ENCODE measurements at places on chromosomes 5 and 9.

- DNase-seq: no peak
These were observed 7.6 kb upstream of the AK1 start for GRCh38 chr9:127884976-127885490.

DNA sequence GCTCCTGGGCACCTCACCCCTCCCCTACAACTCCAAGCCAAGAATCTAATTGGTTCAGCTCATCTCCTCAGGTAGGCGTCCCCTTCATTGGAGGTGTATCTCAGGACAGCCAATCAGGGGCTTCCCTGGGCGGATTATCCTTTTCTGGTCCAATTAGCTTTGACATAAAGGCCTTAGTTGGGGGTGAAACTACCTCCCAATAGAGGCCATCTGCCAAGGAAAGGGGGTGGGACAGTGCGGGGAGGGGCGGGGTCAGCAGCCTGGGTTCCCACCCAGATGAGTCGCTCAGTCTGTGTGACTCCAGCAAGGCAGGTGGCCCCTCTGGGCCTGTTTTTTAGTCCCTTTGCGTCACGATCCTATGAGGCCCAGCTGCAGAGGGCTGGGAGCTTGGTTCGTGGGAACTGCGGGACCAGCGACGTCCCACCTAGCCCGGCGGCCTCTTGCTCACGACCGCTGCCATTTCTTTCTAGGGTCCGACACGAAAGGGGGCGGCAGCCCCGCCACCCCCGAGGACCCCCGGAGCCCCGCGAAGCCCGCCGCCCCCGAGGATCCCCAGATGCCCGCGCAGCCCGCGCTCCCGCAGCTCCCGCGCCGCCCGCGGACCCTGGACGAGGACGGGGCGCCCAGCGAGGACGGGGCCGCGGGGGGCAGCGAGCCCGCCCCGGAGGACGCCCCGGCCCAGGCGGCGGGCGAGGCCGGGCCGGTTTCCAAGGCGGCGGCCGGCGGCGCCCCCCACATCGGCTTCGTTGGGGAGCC lies 8.9 kb downstream of the PRRT1B start:
- no peak for DNase-seq

DNA sequence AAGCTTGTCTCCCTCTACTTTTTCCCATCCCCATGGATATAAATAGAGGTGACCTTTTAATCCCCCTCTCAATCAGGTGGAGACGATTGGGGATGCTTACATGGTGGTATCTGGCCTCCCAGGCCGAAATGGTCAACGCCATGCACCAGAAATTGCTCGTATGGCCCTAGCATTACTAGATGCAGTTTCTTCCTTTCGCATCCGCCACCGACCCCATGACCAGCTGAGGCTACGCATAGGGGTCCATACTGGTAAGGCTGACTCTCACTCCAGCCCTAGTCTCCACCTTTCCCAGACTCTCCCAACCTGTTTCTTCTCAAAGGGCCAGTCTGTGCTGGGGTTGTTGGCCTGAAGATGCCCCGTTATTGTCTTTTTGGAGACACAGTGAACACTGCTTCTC lies 3.6 kb downstream of the SPAG8 start:
- DNase-seq: no peak

DNA sequence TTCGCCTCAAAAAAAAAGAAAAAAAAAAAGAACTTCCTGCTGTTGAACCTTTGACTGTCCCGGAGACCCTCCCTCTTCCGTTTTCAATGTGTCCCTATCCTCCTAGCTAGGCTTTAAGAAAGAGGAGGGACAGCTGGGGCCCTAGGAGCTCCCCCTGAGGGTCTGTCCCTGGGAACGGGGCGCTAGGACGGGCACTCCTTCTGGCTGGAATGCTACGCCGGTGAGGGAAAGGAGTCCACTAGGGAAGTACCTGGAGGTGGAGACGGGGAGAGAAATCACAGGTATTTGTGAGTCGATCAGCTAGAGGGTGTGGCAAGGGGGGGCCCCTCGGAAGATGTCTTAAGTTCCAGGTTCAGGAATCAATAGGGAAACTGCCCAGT lies 4.6 kb downstream of the SIT1 start:
- DNase-seq: no peak

GRCh38 chr5:51395245-51395644 lies 12.0 kb downstream of the ISL1 start:
- no peak for DNase-seq

DNA sequence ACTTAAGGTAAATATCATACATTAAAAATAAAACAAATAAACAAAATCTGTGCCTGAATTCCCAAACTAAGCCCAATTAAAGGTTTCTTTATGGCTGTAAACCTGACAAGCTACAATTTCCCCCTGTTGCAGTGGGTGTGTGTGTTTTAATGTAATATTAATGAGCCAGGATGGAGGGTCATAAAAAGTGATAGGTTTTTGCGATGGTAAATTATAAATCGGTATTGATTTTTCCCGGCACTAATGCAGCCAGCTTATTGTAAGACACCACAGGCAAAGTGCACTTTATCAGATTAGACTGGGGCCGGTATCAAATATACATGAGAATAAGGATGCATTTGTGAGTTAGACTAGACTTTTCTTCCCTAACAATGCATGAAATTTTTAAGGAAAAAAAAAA lies 120.4 kb downstream of the EBF1 start:
- DNase-seq: no peak

DNA sequence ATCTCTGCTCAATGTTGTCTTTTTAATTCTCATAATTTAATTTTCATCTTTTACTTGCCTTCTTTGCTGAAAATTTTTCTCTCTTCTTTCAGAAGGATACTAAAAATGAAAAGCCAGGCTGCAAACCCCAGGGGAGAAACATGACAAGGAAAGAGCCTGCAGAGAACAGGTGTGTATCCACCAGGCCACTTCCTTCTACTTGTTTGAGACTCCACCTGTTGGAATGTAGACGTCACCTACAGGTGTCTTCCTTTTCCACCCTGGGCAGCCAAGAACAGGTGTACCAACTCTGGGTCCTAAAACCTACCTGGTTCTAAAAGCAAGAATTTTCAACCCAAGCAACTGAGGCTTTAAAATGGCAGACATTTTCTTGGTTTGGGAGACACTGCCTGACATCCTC lies 166.8 kb downstream of the ATP10B start:
- DNase-seq: no peak

- no peak for DNase-seq
These were observed 680 bp upstream of the LPCAT1 start for GRCh38 chr5:1524481-1524798.

DNA sequence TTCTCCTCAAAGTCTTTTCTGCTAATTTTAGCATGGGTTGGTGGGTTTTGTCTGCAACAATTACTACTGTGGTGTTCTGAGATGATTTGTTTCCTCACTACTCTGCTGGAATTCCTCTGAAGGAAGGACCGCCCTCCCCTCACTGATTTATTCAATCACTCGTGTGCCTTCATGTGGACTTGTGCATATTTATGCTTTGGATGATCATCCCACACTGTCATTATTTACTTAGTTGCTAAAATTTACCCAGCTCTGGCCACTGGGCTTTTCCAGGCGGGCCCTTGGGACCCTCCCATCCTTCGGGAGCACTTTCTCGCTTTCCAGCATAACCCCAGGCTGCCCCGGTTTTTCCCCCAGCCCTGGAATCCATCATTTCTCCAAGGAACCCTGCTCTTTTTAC lies 41.7 kb upstream of the NKD2 start:
- DNase-seq: no peak

DNA sequence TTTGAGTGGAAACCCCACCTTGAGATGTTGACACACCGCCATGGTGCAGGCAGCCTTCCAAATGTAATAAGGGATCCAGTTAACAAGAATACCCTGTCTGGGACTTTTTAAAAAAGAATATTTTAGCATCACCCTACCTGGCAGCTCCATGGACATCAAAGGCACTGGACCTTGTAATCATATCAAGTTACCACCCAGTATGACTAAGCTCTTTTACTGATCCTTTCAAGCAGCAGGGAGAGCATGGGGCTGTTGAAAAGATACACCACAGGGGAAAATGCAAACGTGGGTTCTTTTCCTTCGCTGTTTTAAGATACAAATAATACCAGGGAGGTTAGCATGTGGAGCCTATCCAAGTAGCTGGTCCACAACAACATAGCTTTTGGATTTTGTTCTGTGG lies 211.2 kb downstream of the SAXO1 start:
- no peak for DNase-seq

DNA sequence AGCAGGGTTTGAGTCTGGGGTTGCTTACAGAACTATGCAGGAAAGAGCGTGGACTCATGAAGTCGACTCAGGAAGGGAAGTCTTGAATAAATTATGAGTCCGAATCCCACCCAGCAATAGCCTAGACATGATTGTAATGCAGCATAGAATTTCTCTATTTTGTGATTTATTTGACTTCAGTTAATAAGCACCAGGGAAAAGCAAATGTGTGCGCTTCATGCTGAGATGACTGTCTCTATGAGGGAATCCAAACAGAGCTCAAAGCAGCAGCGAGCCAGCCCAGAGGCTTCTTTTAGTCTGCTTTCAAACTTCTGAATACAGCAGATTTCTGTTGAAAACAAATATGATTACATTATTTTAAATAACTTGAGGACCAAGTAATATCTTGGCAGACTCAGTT lies 188.0 kb downstream of the SEMA6A start:
- DNase-seq: no peak

DNA sequence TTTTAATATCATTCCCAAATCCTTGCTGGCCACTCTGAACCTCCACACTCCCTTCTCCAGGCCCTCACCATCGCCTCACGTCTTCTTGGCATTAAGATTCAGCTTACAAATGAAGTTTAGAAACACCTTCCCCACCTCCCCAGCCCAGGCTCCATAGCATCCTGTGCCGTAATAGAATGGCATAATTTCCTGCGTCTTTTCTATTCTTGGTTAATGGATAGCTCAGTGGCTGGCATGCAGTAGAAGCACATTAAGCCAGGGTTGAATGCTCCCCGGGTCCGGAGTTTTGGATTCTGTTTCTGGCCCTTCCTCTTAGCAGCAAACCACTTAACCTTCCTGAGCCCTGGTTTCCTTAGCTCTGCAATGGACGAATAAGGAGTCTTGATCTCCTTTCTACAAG lies 13.8 kb downstream of the WWC1 start:
- no peak for DNase-seq

- DNase-seq: no peak
These were observed 215.0 kb downstream of the SEMA6A start for GRCh38 chr5:116359592-116359991.

GRCh38 chr5:138719811-138720210 lies 33.4 kb upstream of the CTNNA1 start:
- no peak for DNase-seq

DNA sequence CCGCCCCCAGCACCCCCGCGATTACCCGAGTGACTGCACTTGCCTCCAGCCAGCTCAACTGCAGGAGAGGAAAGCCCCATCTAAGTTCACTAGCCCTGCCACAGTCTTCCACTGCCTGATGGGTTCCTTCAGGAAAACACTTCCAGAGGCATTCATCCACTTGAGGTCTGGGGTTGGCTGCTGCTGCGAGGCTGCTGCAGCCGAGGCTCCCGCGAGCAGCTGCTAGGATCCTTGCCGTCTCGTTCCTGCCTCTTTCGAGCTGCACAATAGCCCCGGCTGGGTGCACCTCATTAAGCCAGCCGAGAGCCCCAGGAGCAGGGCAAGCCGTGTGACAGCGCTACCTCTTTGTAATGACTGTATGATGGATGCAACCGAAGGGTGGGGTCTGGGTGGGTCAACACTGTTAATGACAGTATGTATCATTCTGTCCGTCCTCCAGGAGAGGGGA lies 24.2 kb upstream of the ELAVL2 start:
- no peak for DNase-seq

GRCh38 chr9:34049630-34050384 lies 1.1 kb upstream of the UBAP2 start:
- peak; percentile 14 for DNase-seq

GRCh38 chr5:107294211-107294550 lies 376.6 kb downstream of the EFNA5 start:
- no peak for DNase-seq

GRCh38 chr9:114289106-114289505 lies 33.8 kb upstream of the ORM1 start:
- no peak for DNase-seq

- no peak for DNase-seq
These were observed 531.5 kb downstream of the CSNK1G3 start for GRCh38 chr5:124043456-124043855.

DNA sequence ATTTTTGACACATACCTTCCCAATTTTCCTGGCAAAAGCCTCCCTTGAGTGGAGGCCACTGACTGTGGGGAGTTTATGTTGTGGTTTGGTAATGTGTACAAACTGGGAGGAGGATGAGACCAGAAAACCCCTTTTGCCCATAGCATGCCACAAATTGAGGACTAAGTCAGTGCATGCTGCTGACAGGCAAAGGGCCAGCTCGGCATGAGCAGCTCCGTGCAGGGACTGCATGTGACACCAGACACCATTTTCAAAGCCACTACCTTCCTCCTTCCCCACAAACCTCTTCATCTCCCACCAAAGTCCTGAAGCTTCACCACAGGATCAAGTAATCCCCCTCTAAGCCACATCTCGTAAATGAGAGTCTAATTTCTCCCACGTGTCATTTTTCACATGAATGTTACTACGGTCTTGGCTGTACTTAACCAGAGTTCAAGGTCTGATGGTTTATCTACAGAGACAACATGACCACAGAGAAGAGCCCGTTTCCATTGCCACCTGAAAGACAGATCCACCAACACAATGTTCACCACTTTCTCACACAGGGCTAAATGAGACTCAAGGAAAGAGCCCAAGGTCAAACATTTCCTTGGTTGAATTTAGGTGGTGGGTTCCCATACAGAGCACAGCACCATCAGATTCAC lies 106.5 kb downstream of the NFIB start:
- DNase-seq: no peak

GRCh38 chr5:81428861-81429260 lies 34.9 kb upstream of the ACOT12 start:
- no peak for DNase-seq

DNA sequence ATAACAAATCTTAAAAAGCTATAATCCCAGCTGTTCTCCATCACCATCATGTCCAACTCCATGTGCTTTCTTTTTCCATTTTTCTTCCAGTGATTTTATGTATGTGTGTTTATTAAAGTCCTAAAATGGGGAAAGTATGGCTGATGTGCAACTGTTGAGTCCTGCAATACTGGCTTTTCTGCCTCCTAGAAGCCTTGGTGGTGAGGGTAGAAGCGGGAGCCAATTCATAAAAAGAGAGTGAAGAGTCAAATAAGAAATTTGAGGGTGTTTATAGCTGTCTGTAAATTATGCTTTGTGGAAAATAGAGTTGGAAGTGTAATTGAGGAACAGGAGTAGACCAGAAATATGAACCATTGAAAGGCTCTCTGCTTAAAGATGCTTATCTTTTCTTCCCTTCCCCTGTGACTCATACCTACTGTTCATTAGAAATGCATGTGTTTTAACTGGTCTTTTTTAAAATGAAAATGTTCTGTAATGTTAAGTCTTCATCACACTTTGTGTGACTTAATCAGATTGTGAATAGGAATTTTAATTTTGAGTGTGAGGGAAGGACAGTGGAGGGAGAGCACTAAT lies 80.1 kb downstream of the ZCCHC7 start:
- no peak for DNase-seq

All from stimulated activated naive CD8-positive, alpha-beta T cell treated with anti-CD3 and anti-CD28 coated beads, Interleukin-15, Interleukin-2, amounts not matched to agents 100 U/mL and 50 U/mL, for 24 hours (primary cell).